ENCODE measurements at places on chromosomes 3 and 15.

GRCh38 chr3:130310109-130310508, 35.4 kb upstream of the COL6A5 start:
- no peak for DNase-seq

DNA sequence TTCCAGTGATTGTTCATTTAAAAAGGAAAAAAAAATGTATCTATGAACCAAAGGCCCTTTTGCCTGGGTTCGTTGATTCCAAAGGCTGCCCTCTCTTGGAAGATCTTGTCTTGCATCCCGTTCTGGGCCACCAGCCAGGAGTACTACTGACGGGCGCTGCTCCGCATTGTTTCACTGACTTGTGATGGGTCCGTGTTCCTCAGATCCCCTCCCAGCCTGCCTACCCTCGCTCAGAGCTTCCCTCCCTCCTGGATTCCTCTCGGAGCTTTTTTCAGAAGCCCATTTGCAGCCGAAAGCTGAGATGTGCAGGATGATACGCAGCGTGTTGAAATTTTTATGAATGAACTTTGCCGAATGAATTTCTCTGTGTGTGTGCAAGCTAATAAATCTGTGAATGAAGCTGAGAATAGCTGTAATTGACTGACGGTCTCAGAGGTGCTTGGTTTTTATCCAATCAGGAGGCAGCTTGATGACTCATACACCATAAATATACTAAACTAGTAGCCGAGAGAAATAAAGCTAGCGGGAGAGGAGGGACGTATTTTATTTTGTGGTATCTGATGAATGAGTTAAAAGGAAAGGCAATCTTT, at the start of gene SHC4:
Gene SHC4 (minus strand): TSS at position 396 of the 590 bp plus-strand sequence. CDS start 904 bp downstream, outside the sequence.
- DNase-seq: peak; percentile 57

DNA sequence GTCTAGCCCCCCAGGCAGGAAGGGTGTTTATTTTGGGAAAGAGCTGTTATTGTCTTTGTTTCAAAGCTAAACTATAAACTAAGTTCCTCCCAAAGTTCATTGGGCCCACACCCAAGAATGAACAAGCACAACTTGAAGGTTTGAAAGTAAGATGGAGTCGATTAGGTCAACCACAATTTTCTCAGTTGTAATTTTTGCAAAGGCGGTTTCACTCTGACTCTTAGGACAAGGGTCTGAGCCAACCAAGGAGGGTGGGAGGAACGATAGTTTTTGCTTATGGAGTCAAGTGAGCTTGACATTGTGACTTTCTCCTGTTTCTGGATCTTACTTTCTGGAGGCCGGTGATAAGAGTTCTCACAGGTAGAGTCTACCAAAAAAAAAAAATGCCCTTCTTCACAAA, 5.8 kb upstream of the ZNF770 start:
- DNase-seq: no peak

DNA sequence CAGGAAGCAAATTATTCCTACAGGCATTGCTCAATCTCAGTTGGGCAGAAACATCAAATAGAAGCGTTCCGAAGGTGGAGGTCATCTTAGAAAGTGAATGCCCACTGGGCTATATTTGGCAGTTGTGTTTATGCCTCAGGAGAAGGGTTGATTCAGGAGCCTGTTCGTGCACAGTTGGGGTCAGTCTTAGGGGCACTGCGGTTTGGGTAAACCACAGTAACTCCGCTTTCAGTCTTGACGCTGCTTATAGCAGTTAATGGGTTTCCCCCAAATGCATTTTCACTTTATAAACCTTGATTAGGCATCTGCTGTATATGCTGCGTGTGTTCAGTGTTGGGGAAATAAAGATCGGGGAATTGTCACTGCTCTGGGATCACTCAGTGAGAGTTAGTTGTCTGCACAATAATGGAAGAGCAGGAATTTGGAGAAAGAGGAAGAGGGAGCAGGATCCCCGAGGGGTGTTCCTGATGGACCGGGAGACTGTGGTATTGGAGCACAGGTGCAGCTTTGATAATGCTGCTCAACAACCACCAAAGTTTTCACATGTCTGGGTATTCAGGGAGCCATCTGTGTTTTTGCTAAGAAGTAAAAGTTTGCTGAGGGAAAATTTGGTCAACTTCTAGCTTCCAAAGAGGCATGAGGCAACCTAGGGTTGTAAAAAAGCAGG, 124.3 kb upstream of the EIF1B start:
- DNase-seq: no peak

DNA sequence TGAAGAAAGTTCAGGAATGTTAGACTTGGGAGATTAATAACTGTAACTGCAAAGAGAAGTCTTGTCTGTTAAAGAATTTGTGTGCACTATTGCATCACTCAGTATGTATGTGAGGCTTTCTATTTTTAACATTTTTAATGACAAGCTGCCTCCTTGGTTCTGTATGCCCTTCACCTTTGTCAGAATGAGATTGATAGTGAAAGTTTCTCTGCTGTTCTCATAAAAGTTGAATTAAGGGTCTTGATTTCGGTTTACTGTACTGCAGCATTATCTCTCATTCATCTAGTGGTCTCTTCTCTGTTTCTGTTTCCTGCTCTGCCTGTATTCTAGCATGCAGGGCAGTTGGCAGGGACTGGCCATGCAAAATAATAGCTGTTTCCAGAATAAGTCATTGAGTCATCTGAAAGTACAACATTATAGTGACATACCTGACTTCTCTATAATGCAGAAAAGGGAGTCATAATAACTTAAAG, 454.9 kb downstream of the IL5RA start:
- DNase-seq: no peak

DNA sequence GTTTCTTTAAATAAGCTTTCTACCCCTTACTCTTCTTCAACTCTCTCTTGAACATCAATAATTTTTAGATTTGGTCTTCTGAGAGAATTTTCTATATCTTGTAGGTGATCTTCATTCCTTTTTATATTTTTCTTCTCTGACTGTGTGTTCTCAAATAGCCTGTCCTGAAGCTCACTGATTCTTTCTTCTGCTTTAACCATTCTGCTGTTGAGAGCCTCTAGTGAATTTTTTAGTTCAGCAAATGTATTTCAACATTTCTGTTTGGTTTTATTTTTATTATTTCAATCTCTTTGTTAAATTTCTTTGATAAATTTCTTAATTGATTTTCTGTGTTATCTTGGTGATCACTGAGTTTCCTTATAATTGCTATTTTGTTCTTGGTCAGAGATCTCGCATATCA, 19.6 kb downstream of the IQCH start:
- DNase-seq: no peak

DNA sequence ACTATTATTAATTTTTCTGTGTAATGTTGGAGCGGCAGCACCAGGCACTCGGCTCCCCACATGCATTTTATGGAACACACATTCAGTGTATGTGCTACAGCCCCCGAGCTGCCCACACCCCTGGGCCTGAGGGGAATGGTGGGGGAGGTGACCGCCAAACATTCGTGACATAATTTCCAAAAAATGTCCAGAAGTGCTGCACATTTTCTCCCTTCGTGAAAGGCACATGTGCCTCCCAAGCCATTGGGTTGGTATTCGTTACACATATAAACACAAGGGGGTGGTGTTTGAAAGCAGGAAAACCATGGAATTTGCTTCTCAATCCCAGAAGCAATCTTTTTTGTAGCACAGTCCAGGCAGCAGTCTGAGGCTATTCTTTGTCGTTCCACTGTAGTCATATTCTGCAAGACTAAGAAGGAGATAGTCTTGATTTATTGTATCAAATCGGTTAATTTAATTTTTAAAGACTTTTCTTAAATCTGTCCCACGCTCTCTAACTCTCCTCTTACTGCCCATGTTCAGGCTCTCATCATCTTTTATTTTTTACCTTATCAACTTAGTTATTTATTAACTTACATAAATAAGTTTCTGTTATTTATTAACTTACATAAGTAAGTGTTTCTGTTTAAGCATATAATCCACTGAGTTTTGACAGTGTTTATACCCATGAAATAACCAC, 39.2 kb upstream of the POLR2M start:
- no peak for DNase-seq

DNA sequence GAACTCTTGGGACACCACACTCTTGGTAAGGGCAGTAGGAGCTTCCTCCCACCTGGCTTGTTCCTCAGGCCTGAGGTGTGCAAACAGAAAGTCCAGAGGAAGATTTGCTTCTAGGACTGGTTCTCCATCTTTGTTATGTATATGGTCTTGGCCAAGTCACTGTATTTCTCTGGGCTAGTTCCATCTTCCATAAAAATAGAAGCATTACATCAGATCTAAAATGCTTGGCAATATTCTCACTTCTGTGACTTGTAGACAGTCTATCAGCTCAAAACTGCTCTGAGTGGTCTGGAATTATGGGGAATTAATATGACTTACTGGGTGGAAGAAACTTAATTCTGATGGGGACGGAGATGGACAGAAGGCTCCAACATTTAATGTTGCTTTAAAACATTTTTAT, 55.2 kb downstream of the TMEM108 start:
- DNase-seq: no peak

DNA sequence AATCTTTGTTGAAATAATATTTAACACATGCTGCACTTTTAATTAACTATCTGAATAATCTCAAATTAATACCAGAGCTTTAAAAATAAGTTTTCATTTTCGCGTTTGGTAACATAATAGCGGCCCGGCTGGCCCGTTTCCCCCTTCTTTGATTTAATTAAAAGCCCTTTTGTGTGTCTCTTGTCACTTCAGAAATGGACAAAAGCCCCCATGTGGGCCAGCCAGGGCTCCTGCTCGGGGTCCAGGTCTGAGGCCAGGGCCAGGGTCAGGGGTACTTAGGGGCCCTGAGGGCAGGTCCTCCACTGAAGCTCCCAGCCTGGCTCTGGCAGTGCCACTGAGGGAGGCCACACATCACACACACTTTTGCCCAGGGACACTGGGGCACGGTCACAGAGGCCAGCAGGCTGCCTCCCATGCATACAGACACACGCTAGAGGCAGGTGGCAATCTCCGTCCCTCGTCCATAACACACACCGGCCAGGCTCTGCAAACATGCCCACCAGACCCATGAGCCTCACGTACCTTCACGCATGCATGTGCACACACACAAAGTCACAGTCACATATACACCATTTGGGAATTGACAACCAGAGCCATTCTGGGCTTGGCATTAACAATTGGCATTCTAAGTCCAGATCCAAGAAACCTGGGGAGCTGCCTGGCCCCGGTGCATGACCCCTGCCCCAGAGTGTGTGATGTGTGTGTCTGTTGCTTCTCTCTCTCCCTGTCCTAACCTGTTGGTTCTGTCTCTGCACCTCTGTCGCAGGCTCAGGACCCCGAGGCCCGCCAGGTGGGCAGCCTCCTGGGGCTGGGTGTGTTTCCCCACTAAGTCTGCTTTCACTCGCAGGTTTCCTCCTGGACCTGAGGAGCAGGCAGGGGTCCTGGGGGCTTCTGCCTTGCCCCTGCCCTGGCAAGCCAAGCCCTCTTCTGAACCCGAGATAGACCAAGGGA, 38.5 kb downstream of the DNAJB8 start:
- no peak for DNase-seq

DNA sequence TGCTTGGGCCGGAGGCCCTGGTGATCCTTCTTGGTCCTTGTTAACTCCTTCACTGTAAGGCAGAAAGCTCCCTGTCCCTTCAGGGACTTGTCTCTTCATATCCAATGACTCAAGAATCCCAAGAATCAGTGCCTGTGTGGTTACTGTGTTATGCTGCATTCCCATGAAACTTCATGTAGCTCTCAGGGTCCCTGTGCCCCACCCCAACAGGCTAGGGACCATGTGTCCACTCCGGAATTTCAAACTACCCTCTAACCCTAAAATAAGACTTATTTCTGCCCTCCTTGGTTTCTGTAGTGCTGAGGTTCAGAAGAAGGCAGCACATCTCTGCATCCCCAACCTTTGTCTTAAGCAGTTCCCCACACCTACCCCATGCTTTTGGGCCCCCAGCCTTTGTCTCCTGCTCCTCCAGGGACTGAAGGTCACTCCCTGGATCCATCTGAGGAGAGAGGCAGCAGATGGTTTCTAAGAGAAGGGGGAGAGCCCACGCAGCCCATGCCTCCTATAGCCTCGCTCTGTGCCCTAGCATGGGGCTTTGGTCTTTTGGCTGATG, 531 bp upstream of the MAP1A start:
- no peak for DNase-seq

DNA sequence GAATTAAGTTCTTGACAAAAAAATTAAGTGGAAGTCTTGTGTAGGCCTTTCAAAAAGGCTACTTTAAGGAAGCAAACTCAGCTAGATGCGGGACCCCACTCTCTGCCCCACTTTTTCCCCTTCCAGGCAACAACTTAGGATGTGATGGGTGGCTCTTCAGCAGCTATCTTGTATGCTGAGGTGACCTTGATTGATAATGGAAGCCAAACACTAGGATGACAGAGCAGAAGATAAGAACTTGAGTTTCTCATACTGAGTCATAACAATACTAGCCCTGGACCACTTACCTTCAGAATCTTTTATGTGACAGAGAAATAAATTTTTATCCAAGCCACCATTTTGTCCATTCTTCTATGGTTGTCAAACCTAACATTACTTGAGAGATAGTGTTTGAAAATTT, 16.1 kb downstream of the PDCD10 start:
- DNase-seq: no peak

GRCh38 chr3:123444023-123444422, 4.9 kb downstream of the ADCY5 start:
- DNase-seq: no peak

DNA sequence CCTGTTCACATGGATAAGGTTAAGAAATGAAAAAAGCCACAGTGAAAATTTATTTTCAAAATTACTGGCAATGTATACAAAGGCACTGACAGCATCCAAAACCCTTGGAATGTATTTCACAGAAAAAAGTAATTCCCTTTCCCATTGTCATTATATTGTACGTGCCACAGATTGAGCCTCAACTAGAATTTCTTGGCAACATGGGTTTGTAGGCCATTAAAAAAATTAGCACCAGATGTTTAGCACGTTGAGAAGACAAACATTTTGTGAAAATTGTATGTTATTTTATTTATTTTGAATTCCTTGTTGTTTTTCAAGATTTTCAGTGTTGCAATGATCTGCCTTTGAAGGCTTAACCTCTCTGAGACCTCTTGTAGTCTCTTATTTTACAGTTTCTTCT, 76.3 kb upstream of the EPHB3 start:
- DNase-seq: no peak

- DNase-seq: no peak
These were observed 46.5 kb downstream of the ULK4 start for GRCh38 chr3:41915353-41915752.

DNA sequence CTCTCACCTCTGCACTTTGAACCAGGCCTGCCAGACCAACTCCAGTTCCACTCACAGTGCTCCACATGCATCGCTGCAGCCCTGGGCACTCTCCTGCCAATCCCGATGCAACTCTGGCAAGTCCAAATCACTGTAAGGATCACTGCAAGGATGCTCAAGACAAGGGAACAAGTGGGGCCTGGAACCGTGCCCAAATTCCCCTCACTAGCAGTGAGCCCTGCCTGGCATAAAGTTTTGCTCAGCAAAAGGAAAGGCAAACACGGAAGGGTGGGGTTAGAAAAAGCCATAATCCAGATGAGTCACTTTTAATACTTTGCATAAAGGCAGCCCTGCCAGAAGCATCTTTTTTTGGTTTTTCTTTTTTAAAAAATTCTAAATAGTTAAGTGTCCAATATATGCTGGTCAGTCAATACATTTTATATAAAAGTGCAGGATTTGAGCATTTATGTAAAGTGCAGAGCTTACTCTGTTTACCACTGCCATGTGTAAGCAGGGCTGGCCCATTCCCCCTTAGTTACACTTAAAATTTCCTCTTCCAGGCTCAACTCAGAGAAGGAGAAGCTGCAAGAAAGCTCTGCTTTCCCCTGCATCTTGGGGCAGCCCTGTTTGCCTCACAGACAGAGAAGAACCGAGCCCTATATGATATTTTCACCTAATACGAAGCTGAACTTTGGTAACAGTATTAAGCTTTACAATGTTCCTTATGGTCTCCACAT, 102.2 kb downstream of the CD47 start:
- no peak for DNase-seq

- DNase-seq: no peak
These were observed 59.1 kb downstream of the TBC1D2B start for GRCh38 chr15:78018445-78018844.

Measured in hypothalamus (tissue), 51 donors.